Fibroblast of upper back skin (primary cell): ENCODE measurements at places on chromosomes 1 and 21.
A peak's percentile ranks its signal among the peaks of the same experiment; 100 is the strongest.

DNA sequence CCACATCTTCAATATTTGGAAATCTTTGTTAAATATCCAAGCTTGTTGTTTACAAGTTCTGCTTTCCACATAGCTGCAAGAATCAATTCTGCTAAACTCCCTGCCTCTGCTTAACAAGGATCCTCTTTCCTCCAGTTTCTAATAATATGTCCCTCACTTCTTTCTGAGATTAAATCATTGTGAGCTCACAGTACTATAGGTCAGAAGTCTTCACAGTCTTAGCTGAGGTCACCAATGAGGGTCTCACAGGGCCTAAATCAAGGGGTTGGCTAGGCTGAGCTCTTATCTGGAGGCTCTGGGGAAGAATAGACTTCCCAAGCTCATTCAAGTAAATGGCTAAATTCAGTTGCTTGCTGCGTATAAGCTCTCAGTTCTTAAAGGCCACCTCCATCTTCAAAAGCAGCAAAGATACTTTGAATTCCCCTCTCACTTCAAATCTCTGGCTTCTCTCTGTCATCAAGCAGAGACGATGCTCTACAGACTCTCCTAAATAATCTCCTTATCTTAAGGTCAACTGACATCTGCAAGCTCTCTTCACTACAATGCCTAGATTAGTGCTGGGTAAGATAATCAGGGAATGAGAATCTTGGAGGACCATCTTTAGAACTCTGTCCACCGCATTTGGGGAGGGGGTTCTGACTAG, 175.3 kb downstream of the PLPPR4 start:
- DNase-seq, result no peak

GRCh38 chr1:244019982-244020485, 31.0 kb upstream of the ZBTB18 start:
- DNase-seq, result peak; percentile 26

DNA sequence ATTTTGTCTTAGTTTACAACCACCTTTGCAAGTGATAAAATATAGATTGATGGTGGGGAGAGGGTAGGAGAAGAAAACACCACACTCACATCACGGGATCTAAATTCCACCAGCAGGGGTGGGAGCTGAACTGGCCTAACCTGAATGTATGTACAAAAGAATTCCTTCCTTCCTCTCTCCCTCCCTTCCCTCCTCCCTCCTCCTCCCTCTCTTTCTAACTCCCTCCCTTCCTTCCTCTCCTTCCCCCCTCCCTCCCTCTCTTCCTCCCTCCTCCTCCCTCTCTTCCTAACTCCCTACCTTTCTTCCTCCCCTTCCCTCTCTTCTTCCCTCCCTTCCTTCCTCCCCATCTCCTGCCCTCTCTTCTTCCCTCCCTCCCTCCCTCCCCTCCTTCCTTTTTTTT, 40.2 kb downstream of the HIVEP3 start:
- DNase-seq, result no peak

GRCh38 chr1:6625584-6626149, 999 bp downstream of the THAP3 start:
- peak; percentile 62 for DNase-seq

DNA sequence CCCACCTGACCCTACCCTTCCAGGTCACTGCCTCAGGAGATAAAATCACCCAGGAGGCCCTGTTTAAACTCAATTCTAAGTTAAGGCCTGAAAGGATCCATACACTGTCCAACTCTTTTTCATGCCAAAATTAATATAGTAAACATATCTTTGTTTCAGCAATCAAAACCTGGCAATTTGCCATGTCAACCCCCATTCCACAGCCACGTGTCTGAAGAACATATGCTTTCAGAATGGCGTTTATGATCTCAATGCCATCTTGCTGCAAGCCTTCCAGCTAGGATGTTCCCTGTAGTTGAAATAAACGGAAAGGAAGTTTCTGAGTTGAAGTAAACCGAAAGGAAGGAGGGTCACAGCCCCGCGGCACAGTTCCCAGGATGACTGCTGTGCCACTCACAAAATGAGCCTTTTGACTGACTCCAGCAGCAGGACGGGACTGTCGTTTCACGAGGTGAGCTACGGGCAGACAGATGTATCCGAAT, 472.0 kb downstream of the SMYD3 start:
- DNase-seq, result peak; percentile 25

- no peak for DNase-seq
Observed at GRCh38 chr1:11749203-11749689, 12.7 kb upstream of the C1orf167 start.

DNA sequence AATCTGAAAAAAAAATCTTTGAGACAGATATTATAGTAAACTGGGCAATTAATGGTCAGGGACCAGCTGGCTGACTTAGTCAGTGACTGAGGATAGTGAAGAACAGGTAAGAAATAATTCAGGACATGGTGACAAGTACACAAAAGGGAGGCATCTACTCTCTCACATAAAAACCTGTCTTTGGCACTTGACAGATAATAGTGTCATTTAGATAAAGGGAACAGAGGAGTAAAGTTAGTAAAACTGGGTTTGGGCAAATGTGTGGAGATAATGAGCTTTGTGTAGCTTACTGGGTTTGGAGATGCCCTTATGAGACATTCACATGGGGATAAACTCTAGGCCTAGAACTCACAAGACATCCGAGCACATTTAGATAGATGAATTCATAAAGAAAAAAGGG, 4.0 kb downstream of the SSX2IP start:
- no peak for DNase-seq

DNA sequence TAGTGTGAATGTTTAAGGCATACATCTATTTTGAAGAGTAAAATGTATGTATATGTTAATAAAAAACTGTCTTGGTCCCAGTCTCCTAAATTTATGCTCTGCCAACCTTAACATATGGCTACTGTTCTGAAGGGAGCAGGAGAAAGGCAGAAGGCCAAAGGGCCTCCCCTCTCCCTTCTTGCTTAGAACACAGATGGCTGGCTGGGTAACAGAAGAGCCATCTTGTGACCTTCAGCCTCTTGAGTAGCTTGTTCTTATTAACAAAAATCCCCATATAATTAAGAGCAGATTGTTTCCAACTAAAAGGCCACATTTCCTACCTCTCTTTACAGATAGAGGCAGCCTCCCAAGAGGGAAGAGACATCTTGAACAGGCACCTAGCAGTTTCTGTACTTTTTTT, 36.1 kb downstream of the EPB41 start:
- DNase-seq, result no peak

GRCh38 chr1:58829866-58830265, 46.0 kb upstream of the JUN start:
- peak; percentile 85 for DNase-seq

DNA sequence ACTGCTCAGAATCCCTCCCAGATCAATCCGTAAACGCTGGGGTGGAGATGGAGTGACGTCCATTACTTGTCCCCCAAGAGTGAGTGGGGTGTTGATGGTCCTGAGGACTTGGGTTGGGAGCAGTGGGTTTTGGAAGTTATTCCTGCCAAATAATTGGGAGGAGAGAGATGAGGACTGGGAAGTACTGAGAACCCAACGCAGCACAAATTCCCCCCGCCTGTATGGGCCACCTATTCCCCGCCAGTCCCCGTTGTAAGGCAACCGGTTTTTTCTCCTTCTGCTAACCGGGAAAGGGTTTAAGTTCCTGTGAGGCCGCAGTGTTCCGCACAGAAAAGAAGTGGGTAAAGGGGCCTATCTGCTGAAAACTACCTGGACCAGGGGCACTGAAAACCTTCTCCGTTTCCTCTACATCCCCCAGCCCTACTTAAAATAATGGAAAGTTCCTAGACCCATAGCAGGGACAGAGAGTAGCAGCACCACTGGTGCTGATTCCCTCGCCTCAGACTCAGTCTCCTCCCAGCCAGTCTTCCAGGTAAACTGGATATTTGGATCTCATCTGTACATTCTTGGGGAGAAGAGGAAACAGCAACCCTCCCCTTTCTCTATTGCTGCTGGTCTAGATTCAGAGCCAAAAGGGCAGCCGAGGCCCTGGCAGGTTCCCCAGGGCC, 738 bp downstream of the LURAP1 start:
- DNase-seq, result no peak

DNA sequence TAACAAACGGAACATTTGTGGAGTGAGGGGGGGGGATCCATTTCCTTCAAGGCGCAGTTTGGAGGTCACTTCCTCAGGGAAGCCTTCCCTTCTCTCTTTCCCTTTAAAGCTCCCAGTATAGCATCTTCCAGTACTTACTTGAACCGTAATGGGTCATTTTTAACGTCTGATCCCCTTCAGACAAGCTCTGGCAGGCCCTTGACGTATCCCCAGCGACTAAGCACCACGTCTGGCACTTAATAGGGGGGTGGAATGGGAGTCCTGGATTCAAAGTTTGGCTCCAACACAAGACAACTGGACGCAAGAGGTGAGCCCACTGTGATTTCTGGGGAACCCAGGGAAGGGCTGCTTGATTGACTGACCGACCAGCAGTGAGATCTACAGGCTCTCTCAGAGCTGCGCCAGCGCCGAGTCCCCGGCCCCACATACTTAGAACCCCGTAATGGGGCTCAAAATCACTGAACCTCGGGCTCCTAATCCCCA, 441 bp downstream of the YARS1 start:
- DNase-seq, result peak; percentile 31

DNA sequence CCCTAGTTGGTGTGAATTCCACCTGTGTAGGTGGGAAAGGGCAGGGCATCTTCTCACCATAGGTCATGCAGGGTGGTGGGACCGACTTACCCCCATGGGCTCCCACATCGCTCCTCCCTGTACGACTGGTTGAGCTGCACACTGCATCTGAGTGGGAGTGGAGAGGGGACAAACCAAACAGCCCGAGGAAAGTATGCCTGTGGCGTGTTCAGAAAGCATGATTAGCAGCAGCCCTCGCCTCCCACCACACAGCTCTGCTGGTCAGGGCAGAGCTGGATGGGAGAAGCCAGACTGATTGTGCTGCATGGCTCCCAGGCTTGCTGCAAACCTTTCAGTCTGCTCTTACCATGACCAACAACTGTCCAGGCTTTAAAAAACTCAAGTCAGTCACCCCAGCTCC, 24.4 kb downstream of the VANGL1 start:
- no peak for DNase-seq

DNA sequence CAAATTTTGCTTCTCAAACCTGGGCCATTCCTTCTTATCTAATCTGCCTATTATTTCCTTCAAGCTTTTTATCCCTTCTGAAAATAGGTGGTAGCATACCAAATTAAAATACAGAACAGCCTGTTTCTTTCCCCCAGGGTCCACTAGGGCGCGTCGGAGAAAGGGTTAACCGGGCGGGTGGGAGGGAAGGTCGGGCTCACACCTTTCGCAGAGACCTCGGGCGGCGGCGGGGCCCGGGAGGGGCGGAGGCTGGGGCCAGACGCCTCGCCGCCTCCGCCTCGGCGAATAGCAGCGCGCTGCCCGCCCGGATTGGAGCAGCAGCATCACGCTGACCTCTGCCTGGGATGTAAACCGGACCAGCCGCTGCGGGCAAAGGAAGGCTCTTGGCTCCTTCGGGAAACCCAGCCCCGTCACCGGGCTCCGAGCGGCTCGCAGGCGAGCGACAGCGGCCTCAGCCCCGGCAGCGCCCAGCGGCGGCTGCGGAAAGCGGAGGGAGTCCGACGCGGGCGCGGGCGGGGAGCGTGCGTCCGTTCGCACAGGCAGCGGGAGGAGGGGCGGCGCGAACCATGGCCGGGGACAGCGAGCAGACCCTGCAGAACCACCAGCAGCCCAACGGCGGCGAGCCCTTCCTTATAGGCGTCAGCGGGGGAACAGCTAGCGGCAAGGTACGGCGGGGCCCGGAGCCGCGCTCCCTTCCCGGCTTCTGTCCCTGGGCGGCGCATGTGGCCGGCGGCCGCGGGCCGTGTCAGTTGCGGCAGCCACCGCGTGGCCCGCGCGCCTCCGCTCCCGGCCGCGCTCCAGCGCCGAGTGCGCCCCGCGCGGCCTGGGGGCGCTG, at the start of gene UCK2:
UCK2 (plus strand) TSS at position 347 of the 835 bp plus-strand sequence; CDS start at position 567, 220 bp downstream.
- peak; percentile 68 for DNase-seq

DNA sequence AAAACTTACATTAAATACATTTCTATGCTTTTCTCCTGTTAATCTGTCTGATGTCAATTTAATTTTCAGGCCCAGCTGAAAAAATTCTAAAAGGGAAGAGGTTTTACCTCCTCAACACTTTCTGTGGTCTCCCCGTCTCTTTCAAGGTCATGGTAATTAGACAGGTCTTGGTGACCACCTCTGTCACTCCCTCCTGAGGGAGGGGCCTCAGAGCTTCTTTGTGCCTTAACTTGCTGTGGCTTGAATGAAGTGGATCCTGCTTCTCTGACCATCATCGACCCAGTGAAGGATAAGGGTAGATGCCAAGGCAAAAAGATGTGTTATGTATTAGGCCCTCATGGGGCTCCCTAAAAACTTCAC, 40.8 kb upstream of the OSBPL9 start:
- no peak for DNase-seq

GRCh38 chr1:17335821-17336710, 28.1 kb downstream of the PADI4 start:
- peak; percentile 57 for DNase-seq

GRCh38 chr1:182348961-182349747, 42.4 kb downstream of the GLUL start:
- DNase-seq, result no peak

DNA sequence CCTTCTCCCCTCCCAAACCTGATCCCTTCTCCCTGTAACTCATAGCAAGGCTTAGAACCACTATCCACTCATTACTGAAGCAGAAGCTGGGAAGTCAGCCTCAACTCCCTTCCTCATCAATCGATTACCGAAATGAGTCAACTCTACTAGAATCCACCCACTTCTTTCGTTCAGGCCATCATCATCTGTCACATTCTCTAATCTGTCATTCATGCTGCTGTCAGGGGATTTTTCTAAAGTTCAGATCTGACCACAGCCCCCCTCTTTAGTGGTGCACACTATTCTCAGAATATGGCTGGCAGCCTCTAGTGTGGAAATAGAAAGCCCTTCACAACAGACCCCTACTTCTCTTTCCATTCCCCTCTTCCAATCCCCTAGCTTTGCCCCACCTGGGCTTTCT, 5.1 kb downstream of the NT5C1A start:
- no peak for DNase-seq

GRCh38 chr1:23473037-23473800, 10.8 kb downstream of the ASAP3 start:
- peak; percentile 47 for DNase-seq

DNA sequence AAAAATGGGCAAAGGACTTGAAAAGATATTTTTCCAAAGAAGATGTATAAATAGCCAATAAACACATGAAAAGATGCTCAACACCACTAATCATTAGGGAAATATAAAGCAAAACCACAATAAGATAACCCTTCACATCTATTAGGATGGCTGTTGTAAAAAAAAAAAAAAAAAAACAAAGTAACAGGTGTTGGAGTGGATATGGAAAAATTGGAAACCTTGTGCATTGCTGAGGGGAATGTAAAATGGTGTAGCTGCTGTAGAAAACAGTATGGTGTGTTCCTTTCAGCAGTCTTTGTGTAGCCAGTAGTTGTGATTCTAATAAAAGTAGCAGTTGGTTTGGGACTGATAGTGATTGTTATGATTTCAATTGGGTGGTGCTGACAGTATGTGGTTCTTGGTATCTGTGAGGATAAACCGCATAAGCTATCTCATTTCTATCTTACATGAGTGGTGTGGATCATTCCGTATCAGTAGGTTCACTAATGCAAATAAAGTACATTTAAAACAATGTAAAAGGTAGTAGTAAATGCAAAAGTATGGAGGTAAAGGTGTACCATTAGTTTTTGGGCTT, 19.9 kb downstream of the MAN1A2 start:
- no peak for DNase-seq

- DNase-seq, result peak; percentile 61
Observed at GRCh38 chr1:202365092-202365815, 16.8 kb downstream of the PPP1R12B start.

GRCh38 chr1:216627252-216627651, 96.0 kb downstream of the ESRRG start:
- no peak for DNase-seq

- DNase-seq, result no peak
Observed at GRCh38 chr1:5856246-5856815, 135.9 kb downstream of the NPHP4 start.

GRCh38 chr1:213014642-213015041, 1.0 kb downstream of the ANGEL2 start:
- peak; percentile 4 for DNase-seq
